ENCODE measurements at places on chromosomes 4 and X. TPM values are rescaled to one million over a fixed set of nuclear protein-coding genes. Genes with fewer than 3 reads are reported as not detected.

GRCh38 chrX:102712981-102713625 lies 855 bp downstream of the GPRASP2 start:
- peak; percentile 88 for DNase-seq
- no peaks in the 10 kb centered on the region for H3K4me1 ChIP-seq
- no peaks in the 10 kb centered on the region for H3K36me3 ChIP-seq
- peak overlapping the region; percentile 75 for H3K4me3 ChIP-seq
- peak overlapping the region; percentile 78 for H3K27ac ChIP-seq

DNA sequence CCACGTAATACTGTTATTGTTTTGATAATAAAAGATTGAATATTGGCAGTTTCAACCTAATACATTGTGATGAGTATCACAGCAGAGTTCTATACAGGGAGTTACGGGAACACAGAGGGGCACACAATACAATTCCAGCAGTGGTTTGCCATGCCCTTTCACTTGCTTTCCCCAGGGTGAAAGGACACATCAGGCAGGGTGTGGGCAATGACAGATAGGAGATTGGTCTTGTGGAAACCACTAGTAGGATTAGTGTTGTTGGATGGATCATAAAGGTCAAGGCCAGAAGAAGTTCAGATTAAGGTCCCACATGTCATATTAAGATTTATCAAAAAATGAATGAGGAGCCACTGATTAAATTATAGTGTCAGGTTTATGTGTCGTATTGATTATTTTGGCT lies 8.1 kb downstream of the HSD17B11 start:
- H3K27ac ChIP-seq = no peak overlapping the region
- H3K27me3 ChIP-seq = no peaks in the 10 kb centered on the region
- no peak overlapping the region for H3K4me3 ChIP-seq
- peaks cover 4% of the 10 kb centered on the region for H3K4me1 ChIP-seq
- no peaks in the 10 kb centered on the region for H3K36me3 ChIP-seq

- no peaks in the 10 kb centered on the region for H3K27me3 ChIP-seq
- H3K36me3 ChIP-seq = no peaks in the 10 kb centered on the region
- no peaks in the 10 kb centered on the region for H3K4me1 ChIP-seq
Observed at GRCh38 chrX:38660395-38661102, 99.2 kb downstream of the TSPAN7 start.

- DNase-seq = no peak
- no peaks in the 10 kb centered on the region for H3K27me3 ChIP-seq
- H3K4me1 ChIP-seq = no peaks in the 10 kb centered on the region
- no peaks in the 10 kb centered on the region for H3K36me3 ChIP-seq
- no peak overlapping the region for H3K27ac ChIP-seq
Observed at GRCh38 chrX:28324321-28324721, 262.9 kb upstream of the IL1RAPL1 start.

- no peaks in the 10 kb centered on the region for H3K27me3 ChIP-seq
- H3K4me1 ChIP-seq = no peaks in the 10 kb centered on the region
- no peak for DNase-seq
- H3K4me3 ChIP-seq = no peak overlapping the region
- H3K36me3 ChIP-seq = no peaks in the 10 kb centered on the region
Observed at GRCh38 chr4:121740796-121741409, 24.1 kb downstream of the SMIM43 start.

DSPP gene
- not detected for total RNA-seq

- no peak overlapping the region for H3K4me3 ChIP-seq
- no peak for DNase-seq
- H3K27ac ChIP-seq = no peak overlapping the region
- no peaks in the 10 kb centered on the region for H3K36me3 ChIP-seq
Observed at GRCh38 chr4:187354740-187355139, 631.1 kb upstream of the FAT1 start.

- H3K27me3 ChIP-seq = no peaks in the 10 kb centered on the region
- H3K36me3 ChIP-seq = no peaks in the 10 kb centered on the region
- no peak for DNase-seq
- no peak overlapping the region for H3K4me3 ChIP-seq
Observed at GRCh38 chrX:134470013-134470412, 10.0 kb downstream of the HPRT1 start.

DNA sequence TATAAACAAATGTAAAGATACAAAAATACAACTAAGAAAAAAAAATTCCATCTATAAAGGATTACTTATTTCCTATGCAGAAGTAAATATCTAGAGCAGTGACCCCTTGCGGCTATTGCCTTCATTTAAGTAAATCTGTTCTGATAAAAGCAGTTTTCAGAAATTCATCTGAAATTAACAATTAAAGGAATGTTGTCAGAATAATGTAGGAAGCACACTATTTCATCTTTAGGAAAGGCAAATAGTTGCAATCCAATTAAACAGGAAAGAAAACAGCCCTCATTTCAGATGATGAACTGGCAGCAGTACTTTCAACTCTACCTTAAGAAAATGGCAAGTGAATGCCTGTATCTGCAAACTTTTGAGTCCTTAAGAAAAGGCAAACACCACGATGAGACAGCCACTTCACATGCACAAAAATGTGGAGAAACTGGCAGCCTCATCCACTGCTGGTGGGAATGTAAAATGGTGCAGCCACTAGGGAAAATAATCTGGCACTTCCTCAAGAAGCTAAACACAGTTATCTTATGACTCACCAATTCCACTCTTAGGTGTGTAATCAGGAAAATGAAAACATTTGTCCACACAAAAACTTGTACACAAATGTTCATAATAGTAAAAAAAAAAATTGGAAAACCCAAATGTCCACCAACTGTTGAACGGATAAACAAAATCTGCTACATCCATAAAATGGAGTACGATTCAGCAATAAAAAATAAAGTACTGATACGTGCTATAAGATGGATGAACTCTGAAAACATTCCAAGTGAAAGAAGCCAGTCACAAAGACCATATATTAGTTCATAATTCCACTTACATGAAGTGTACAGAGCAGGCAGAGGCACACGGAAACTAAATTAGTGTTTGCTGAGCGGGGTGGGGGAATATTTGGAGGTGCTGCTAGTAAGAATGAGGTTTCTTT lies 2.0 kb upstream of the THAP9 start:
- no peaks in the 10 kb centered on the region for H3K4me1 ChIP-seq
- DNase-seq = no peak
- H3K4me3 ChIP-seq = peak overlapping the region; percentile 100
- peaks cover 12% of the 10 kb centered on the region for H3K36me3 ChIP-seq
- no peaks in the 10 kb centered on the region for H3K27me3 ChIP-seq

TMEM271 gene
- not detected for total RNA-seq

GRCh38 chrX:97867266-97867665 lies 983.6 kb downstream of the RPA4 start:
- no peak overlapping the region for H3K4me3 ChIP-seq
- H3K27ac ChIP-seq = no peak overlapping the region
- no peak for DNase-seq
- no peaks in the 10 kb centered on the region for H3K36me3 ChIP-seq
- no peaks in the 10 kb centered on the region for H3K4me1 ChIP-seq
- H3K27me3 ChIP-seq = no peaks in the 10 kb centered on the region

MGAT4D gene
- total RNA-seq = not detected

PORCN gene
- total RNA-seq = 8.9 TPM

- H3K27ac ChIP-seq = no peak overlapping the region
- H3K36me3 ChIP-seq = no peaks in the 10 kb centered on the region
- no peak overlapping the region for H3K4me3 ChIP-seq
- H3K4me1 ChIP-seq = no peaks in the 10 kb centered on the region
- no peaks in the 10 kb centered on the region for H3K27me3 ChIP-seq
Observed at GRCh38 chr4:149886786-149887490, 71.3 kb upstream of the IQCM start.

POU3F4 gene
- total RNA-seq = 1.1 TPM

GRCh38 chrX:3717742-3718420 lies 4.4 kb upstream of the PRKX start:
- no peaks in the 10 kb centered on the region for H3K27me3 ChIP-seq
- H3K4me3 ChIP-seq = no peak overlapping the region
- no peaks in the 10 kb centered on the region for H3K36me3 ChIP-seq
- H3K27ac ChIP-seq = no peak overlapping the region

EPGN gene
- 1.6 TPM for total RNA-seq

- H3K4me3 ChIP-seq = no peak overlapping the region
- H3K27ac ChIP-seq = no peak overlapping the region
- H3K27me3 ChIP-seq = no peaks in the 10 kb centered on the region
- DNase-seq = no peak
- H3K4me1 ChIP-seq = no peaks in the 10 kb centered on the region
Observed at GRCh38 chrX:56788717-56789122, 59.7 kb downstream of the NBDY start.

DNA sequence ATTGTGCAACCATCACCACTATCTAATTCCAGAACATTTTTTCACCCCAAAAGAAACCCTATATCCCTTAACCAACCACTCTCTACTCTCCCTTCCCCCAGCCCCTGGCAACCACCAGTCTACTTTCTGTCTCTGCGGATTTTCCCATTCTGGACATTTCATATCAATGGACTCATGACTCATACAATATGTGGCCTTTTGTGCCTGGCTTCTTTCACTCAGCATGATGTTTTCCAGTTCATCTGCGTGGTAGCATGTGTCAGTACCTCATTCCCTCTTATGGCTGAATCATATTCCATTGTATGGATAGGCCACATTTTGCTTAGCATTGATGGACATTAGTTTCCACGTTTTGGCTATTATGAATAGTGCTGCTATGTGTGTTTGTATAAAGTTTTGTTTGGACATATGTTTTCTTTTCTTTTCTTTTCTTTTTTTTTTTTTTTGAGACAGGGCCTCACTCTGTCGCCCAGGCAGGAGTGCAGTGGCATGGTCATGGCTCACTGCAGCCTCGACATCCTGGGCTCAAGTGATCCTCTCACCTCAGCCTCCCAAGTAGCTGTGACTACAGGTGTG lies 335.4 kb downstream of the BCOR start:
- no peak overlapping the region for H3K27ac ChIP-seq
- no peak overlapping the region for H3K4me3 ChIP-seq
- H3K4me1 ChIP-seq = peaks cover 4% of the 10 kb centered on the region

DNA sequence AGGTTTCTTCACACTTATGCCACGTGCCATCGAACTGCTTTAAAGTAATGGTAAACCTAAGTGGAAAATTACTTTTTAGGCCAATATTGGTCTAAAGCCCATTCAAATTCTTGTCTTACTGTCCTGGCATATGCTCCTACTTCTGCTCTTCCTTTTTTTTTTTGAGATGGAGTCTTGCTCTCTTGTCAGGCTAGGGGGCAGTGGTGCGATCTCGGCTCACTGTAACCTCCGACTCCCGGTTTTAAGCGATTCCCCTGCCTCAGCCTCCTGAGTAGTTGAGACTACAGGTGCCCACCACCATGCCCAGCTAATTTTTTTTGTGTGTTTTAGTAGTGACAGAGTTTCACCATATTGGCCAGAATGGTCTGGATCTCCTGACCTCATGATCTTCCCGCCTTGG lies 129.0 kb upstream of the TECRL start:
- no peaks in the 10 kb centered on the region for H3K4me1 ChIP-seq
- DNase-seq = no peak
- no peaks in the 10 kb centered on the region for H3K27me3 ChIP-seq
- no peak overlapping the region for H3K27ac ChIP-seq
- no peaks in the 10 kb centered on the region for H3K36me3 ChIP-seq
- no peak overlapping the region for H3K4me3 ChIP-seq

DNA sequence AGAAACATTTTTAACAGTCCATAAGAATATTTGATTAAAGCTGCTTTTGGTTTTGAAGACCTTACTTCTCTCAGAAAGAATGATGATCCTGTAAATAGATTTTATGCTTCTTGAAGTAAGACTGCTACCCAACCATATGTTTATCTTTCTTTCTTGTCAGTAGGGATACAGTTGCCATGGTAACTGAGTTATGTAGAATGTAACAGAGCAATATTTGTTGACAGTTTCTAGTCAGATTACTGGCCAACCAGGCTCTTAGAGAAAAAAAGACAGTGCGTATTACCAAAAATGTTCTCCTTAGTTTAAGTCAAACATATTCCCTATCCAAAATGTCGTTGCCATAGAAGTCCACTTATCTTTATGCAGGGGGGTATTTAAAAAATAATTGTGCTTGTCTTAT lies 456.8 kb downstream of the PRR32 start:
- no peak for DNase-seq
- no peak overlapping the region for H3K4me3 ChIP-seq
- no peak overlapping the region for H3K27ac ChIP-seq
- H3K36me3 ChIP-seq = no peaks in the 10 kb centered on the region
- no peaks in the 10 kb centered on the region for H3K27me3 ChIP-seq
- H3K4me1 ChIP-seq = no peaks in the 10 kb centered on the region

GRCh38 chr4:33882246-33882990 lies 2361.9 kb downstream of the ARAP2 start:
- H3K4me1 ChIP-seq = no peaks in the 10 kb centered on the region
- no peaks in the 10 kb centered on the region for H3K27me3 ChIP-seq
- H3K4me3 ChIP-seq = no peak overlapping the region
- H3K36me3 ChIP-seq = no peaks in the 10 kb centered on the region
- H3K27ac ChIP-seq = no peak overlapping the region

- no peak overlapping the region for H3K4me3 ChIP-seq
- peak overlapping the region; percentile 71 for H3K27ac ChIP-seq
- no peak for DNase-seq
- H3K27me3 ChIP-seq = no peaks in the 10 kb centered on the region
Observed at GRCh38 chr4:1851160-1851559, 4.8 kb downstream of the LETM1 start.

SCML2 gene
- total RNA-seq = 1.4 TPM

DNA sequence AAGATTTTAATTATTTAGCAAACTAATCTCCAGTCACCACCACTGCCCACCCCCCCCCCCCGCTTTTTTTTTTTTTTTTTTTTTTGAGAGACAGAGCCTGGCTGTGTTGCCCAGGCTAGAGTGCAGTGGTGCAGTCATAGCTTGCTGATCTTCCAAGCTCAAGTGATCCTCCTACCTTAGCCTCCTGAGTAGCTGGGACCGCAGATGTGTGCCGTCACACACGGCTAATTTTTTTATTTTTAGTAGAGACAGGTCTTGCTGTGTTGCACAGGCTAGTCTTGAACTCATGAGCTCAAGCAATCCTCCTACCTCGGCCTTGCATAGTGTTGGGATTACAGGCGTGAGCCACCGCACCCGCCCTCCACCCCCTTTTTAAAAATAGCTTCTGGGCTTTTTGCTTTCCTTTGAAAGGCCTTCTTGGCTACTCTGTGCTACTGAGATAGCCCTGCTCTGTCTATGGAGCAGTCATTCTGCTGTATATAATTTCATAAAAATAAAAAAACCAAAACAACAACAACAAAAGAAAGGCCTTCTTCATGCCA lies 18.7 kb downstream of the TXLNG start:
- H3K27ac ChIP-seq = no peak overlapping the region
- no peaks in the 10 kb centered on the region for H3K27me3 ChIP-seq
- H3K4me1 ChIP-seq = no peaks in the 10 kb centered on the region
- no peak overlapping the region for H3K4me3 ChIP-seq
- no peaks in the 10 kb centered on the region for H3K36me3 ChIP-seq
- no peak for DNase-seq

Measured in kidney (tissue), 22 donors.